ENCODE measurements at places on chromosomes 16 and 17.

- no peak for DNase-seq
Observed at GRCh38 chr16:58497468-58497867, 2.5 kb upstream of the NDRG4 start.

GRCh38 chr16:67082891-67083290, 26.9 kb upstream of the PHAF1 start:
- no peak for DNase-seq

GRCh38 chr16:81216706-81217105, 21.8 kb upstream of the BCO1 start:
- no peak for DNase-seq

DNA sequence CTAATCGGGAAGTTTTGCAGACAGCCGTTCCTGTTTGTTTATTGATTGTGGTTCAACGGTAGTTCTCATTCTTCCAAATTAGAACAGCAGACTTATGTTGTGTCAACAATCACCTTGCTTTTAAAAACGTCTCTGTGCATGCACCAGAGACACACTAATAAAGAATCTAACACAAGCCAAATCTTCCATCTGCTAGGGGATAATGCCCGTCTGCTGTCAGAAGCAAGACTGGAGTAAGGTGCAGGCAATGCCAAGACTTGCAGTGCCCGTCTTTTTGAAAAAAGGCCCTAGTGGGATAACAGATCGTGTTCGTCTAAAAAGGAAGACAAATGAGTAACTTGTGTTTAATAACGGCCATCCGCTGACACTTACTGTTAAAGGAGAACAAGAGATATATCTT, 158.4 kb downstream of the KCNJ2 start:
- DNase-seq, result no peak

GRCh38 chr17:28718333-28719020, 809 bp upstream of the RAB34 start:
- no peak for DNase-seq

DNA sequence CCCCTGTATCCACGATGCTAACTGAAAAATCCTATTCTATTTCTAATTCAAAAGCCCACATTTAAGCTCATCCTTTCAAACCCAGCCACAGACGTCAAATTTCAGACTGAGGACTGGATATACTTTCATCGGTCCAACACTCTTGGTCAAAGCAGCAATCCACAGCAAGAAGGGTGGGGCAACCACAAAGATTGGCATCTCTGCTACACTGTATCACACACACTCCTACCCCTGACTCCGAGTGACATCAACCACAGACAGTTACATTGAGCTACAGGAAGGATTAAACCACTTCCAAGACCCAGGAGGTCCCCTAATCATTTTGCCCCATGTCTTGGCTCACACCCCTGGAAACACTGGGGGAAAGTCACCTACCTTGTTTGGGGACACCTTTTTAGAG, 61.3 kb downstream of the GRIN2A start:
- DNase-seq, result no peak

GRCh38 chr16:14070555-14070876, 603 bp upstream of the MRTFB start:
- no peak for DNase-seq

GRCh38 chr16:11503566-11503965, 83.2 kb downstream of the LITAF start:
- no peak for DNase-seq

GRCh38 chr16:58843675-58844074, 109.6 kb upstream of the GOT2 start:
- DNase-seq, result no peak

GRCh38 chr17:39376434-39376833, 25.0 kb downstream of the FBXL20 start:
- no peak for DNase-seq

DNA sequence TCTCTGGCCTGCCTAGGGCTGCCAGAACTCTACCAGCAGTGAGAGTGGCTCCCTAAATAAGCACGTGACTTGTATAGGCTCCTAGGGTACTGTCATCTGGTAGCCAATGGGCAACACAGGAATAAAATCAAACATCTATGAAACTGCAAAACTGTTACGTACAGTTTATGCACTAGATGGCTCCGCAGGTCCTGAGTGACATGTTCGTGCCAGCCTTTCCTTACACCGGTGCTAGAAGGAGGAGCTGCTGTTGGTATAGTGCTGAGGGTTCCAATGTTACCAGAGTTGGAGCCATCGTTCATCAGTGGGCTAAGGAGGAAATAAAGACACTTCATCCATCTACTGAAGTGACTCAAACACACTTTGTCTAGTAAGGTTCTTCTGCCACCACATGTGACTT, 63.2 kb upstream of the TRAP1 start:
- no peak for DNase-seq

DNA sequence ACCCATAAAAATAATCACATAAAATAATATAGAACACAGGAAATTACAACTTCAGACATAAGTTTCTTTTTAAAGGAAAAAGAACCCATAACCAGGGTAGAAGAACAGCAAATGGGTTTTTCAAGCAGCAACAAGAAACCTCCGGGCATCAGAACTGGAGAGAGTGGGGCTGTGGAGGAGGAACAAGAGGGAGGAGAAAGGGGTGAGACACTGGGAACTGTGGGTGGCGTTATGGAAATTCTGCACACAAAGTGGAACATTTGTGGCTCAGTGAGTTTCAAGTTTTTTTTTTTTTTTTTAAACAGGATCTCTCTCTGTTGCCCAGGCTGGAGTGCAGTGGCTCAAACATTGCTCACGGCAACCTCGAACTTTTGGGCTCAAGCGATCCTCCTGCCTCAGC, 22.6 kb downstream of the EMP2 start:
- DNase-seq, result no peak

DNA sequence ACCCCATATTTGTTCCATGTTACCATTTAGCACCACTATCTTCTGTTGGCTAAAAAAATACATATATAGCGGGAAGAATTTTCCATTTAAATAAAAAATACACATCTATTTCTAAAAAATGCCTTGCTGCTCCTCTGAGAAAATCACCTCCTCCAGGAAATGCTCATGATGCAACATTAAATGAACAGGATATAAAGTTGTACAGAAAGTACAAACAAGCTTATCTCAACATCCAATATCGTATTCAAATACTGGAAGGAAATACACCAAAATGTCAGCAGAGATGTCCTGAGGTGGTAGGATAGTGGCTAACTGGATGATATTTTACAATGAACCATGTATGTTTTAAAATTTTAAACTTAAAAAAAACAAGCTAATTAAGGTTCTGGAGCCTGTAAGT, 21.3 kb downstream of the GNA13 start:
- DNase-seq, result no peak

DNA sequence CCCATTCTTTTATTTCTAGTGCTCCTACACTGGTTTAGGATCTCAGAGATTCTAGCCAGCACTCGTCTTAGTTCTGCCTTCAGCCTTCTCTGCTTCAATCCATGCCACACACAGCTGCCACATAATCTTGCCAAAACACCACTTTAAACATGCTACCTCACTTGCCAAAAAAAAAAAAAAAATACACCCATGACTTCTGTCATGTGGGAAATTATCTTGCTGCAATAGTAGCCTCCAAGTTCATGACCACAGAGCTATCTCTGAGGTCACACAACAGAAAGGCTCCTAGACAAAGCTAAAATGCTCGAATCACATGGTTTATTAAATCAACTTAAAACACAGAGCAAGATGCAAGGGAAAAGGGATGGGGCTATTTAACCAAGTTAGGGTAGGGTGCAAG, 18.1 kb downstream of the FZD2 start:
- no peak for DNase-seq

DNA sequence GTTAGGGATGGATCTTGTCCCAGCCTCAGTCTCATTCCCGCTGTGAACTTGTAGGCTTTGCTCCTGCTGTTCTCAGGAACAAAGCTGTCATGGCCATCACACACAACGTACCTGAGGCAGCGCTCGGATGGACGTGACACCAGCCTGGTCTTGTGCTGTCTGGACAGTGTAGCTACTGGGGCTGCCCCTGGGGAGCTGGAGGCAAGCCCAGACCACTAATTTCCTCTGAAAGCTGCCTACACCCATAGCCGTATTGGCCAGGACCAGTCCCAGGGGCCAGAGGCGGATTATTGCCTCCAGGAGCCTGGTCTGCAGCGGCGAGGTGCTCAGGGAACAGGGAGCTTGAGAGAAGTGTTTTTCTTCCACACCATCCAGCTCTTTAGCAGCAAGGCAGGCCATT, 11.7 kb downstream of the ZNHIT3 start:
- DNase-seq, result no peak

DNA sequence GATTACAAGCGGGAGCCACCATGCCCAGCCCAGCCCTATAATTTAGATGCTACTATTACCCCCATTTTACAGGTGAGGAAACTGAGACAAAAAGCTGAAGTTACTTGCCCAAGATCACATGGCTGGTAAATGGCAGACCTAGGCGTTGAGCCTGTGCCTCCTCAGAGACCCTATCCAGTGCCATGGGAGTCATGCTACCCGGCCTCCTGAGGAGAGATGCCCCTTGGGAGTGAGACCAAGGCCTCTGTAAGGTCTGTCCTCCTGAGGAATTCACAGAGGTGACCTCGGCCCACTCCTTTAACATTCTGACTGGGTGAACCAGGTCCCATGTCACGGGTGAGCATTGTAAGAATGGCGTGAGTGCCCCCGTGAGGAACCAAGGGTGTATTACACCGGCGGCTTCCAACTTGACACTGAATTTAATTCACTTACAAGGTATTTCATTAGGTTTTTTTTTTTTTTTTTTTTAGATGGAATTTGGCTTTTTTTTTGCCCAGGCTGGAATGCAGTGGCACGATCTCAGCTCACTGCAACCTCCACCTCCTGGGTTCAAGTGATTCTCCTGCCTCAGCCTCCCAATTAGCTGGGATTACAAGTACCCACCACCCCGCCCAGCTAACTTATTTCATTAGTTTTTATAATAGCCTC, 95.7 kb downstream of the ABCC6 start:
- DNase-seq, result no peak

DNA sequence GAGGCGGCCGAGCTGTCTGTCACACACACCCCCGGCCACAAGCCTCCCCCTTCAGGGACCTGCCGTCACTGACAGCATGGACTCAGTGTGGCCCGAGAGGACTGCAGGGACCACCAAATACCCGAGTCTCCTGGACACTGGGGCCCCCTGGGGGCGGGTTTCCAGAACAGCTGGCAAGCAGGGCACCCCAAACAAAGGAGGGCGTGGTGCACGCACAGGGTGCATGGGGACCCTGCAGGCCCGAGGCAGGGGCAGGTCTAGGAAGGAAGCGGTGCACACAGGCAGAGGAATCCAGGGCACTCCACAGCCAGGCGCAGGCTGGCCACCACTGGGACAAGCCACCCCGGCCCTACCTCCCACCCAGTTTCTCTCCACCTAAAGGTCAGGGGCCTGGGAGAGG, 28.7 kb upstream of the ENPP7 start:
- no peak for DNase-seq

- DNase-seq, result no peak
Observed at GRCh38 chr17:30579610-30580315, 102.6 kb downstream of the GOSR1 start.

GRCh38 chr16:77853161-77853560, 64.8 kb downstream of the VAT1L start:
- no peak for DNase-seq

DNA sequence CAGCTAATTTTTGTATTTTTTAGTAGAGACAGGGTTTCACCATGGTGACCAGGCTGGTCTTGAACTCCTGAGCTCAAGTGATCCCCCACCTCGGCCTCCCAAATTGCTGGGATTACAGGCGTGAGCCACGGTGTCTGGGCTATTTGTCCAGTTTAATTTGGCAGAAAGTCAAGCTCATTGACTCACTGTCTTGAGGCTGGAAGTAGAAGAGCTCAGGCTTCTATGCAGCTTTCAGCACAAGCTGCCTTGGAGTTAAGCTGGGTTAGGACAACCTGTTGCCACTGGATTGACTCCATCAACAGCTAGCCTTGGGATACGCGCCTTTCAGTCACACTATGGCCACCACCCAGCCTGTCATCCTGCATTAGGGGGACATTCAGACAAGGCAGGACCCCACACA, 76.2 kb upstream of the DNAH17 start:
- peak; percentile 2 for DNase-seq

- DNase-seq, result no peak
Observed at GRCh38 chr16:82736224-82736623, 109.5 kb downstream of the CDH13 start.

DNA sequence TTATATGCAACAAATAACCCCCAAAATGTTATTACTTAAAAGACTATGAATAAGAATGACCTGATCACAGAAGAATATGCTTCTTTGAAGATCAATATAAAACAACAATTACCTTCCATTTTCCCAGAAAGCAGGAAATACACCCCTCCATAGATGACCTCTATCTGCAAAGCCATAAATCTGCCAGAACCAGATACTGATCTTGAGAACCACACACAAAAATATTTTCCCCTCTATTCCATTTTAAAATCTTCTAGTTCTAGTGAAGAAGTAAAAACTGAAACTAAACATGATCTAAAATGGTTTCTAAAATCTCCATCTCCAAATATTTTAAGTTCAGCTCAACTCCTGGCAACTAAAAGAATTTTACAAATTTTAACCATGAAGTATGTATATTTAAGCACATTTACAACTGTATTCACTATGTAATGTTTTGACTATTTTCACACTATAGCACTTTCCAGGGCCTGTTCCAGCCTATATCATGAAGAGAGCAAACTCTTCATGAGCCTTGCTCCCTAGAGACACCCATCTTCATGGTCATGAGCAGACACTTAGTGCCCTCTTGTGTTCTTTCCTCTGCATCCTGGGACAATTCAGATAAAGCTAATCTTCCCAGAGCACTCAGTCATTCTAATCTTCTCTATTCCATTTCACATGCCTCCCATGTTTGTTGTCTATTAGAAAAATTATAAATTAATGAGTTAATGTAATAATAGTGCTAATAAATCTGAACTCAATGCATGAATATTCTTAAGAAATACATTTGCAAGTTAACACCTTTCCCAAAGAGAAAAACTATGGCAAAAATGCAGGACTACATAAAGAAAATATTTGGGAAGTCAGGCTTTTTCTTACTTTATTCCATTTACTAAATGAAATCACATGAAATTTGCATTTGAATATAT, 87.0 kb downstream of the HELZ start:
- DNase-seq, result no peak

- no peak for DNase-seq
Observed at GRCh38 chr16:12079412-12079965, 103.0 kb downstream of the SNX29 start.

GRCh38 chr17:1713878-1714426, 3.8 kb upstream of the TLCD2 start:
- DNase-seq, result no peak

Data from epithelial cell of proximal tubule (primary cell).